ENCODE measurements at places on chromosomes 4 and X. TPM values are rescaled to one million over a fixed set of nuclear protein-coding genes. Genes with fewer than 3 reads are reported as not detected.

SRPX gene
- polyA plus RNA-seq: 12.3 TPM

SUPT20HL2 gene
- polyA plus RNA-seq: not detected

SUPT20HL1 gene
- polyA plus RNA-seq: not detected

ARMCX2 gene
- 5.2 TPM for polyA plus RNA-seq

GNRHR gene
- not detected for polyA plus RNA-seq

PAGE2 gene
- not detected for polyA plus RNA-seq

CPZ gene
- polyA plus RNA-seq: 0.08 TPM

NMU gene
- polyA plus RNA-seq: not detected

PCDH18 gene
- 2.3 TPM for polyA plus RNA-seq

CFP gene
- polyA plus RNA-seq: 0.90 TPM

OTUD5 gene
- 18.6 TPM for polyA plus RNA-seq

PLAC1 gene
- polyA plus RNA-seq: 0.13 TPM

GAGE1 gene
- not detected for polyA plus RNA-seq

HS3ST1 gene
- 0.29 TPM for polyA plus RNA-seq

MTNR1A gene
- polyA plus RNA-seq: not detected

HEPH gene
- polyA plus RNA-seq: 0.21 TPM

CLCN4 gene
- polyA plus RNA-seq: 4.1 TPM

PAGE4 gene
- 0.92 TPM for polyA plus RNA-seq

CYP2U1 gene
- polyA plus RNA-seq: 0.95 TPM
